ENCODE measurements at places on chromosomes 4 and X. TPM values are rescaled to one million over a fixed set of nuclear protein-coding genes. Genes with fewer than 3 reads are reported as not detected.

GRCh38 chrX:134880866-134881265 lies 109.9 kb upstream of the SMIM10 start:
- no peak for DNase-seq

GRCh38 chr4:20028645-20029044 lies 223.1 kb upstream of the SLIT2 start:
- DNase-seq: no peak

DUSP21 gene
- not detected for total RNA-seq

HS6ST2 gene
- 0.24 TPM for total RNA-seq

WWC2 gene
- total RNA-seq: 38.3 TPM

GRCh38 chrX:66012094-66012534 lies 27.8 kb downstream of the VSIG4 start:
- peak; percentile 78 for DNase-seq

DNA sequence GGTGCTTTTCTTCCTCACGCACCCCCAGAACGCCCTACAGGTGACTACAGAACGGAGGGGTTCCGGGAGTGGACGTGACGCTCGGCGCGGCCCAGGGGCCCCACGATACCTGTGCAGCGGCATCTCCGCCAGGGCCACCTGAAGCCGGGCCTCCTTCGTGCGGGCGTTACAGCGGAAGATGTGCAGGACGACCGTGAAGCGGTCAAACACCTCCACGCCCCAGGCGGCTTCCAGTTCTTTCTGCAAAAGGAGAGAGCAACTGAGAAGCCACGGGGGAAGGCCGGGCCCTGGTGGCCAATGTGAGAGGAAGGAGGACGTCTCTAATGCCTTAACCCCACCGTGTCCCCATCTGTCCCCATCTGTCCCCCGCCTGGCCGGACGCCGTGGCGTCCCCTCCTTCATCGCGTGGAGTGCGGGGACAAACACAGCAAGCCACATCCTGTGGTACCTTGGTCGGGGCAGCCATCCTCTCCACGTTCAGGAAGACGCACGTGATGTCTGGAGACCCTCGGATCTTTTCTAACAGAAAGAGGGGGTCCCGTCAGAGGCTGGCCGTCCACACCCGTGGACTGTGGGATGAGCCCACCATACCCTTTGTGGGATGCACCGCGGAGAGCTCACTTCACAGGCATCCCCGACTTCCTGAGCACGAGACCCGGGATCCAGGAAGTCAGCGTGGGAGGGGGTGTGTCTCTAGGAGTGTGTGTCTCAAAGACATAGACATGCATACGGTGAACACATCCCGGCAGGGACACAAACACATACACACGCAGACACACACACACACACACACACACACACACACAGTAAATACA lies 3.6 kb downstream of the GTPBP6 start:
- DNase-seq: no peak

ART3 gene
- 57.0 TPM for total RNA-seq

GAGE13 gene
- total RNA-seq: not detected

GRPR gene
- 0.32 TPM for total RNA-seq

DNA sequence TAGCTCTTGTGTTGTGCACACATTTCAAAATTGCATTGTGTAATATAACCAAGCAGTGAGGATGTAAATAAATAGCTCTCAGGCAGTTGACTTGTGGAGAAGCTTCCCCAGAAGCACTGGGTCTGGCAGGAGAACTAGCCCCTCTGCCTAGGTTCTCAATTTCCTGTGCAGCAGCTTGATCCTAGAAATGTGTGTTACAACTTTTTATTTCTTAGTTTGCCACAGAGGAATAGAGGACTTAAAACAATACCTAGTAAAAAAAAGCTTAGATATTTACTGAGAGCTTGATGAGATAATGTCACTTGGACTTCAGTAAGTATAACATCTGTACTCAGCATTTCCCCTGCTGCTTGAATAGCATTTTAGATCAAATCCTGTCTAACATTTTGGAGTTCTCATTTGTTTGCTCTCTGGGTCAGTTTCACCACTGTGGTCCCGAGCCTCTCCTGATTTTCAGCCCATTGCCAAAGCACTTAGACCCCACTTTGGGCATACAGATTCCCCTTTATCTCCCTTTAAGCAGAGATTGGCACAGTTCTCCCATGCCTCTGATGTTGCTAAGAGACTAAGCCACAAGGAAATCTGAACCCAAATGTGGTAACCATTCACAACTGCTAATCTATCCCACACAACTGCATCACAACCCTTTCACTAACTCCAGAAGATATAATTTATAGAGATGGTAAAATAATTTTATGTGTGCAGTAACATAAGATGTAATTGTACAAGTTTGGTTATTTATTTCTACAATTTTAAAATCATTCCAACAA lies 98.2 kb upstream of the NRK start:
- DNase-seq: no peak

BEX4 gene
- 34.3 TPM for total RNA-seq

DNA sequence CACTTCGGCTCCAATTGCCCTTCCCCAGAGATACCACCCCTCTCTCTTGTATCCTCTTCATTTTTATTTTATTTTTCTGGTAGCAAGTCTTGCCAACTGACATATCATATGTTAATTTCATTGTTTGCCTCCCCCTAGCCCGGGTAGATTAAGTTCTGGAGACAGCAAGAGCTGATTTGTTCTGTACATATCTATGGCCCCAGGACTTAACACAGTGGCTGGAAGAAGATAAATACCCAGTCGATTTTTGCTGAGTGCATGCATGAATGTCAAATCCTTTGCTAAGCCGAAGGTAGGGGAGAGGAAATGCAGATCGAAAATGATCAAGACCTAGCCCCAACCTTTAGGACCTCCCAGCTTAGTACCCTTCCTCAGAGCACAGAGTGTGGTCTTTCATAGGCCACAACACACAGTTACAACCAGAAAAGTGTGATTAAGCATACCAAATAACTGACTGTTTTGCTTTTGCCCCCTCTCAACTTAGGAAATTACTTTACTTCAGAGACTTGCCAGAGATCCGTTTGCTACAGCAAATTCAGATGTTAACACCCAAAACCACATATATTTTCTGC lies 58.7 kb upstream of the KLF3 start:
- DNase-seq: no peak

MAGEB6B gene
- total RNA-seq: not detected

DNA sequence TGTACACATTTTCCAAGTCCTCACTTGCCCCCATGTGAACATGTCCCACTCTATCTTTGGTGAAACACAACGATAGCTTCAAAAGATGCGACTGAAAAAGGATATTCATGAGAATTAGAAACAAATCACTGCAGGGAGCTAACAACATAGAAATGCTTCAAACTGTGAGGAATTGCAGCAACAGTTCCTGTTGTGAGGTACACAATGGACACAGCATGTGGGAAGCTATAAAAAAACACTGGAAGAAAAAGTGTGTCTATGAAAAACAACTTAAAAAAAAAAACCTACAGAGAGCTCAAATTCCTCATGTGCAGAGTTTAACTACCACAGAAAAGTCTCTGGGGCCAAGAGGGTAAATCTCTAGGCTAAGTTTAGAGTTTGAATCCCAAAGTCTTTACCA lies 51.6 kb upstream of the BLTP1 start:
- DNase-seq: no peak

GRCh38 chr4:185383451-185383850 lies 12.3 kb downstream of the LRP2BP start:
- no peak for DNase-seq

UCHL1 gene
- 76.8 TPM for total RNA-seq

DNA sequence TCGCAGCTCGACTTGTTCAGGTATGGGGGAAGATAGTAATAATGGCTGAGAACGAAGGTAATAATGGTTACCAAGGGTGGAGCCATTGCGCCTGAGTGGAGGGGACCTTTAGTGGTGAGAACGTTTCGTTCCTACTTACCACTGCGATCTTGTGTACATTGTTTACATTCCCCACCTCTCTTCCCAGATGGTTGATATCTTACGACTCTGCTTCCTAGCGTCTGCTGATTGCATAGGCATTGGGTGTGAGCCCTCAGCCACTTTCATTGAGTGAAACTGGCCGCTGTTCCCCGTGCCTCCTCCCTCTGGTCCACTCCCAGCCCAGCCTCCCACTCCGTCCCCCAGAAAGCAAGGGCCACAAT lies 850 bp downstream of the IGBP1 start:
- no peak for DNase-seq

CYLC1 gene
- total RNA-seq: not detected

GRCh38 chr4:143225167-143225566 lies 40.5 kb downstream of the USP38 start:
- no peak for DNase-seq

- no peak for DNase-seq
Observed at GRCh38 chrX:119156241-119156640, 28.6 kb upstream of the KIAA1210 start.

BRCC3 gene
- total RNA-seq: 15.6 TPM

ODAPH gene
- total RNA-seq: not detected

- no peak for DNase-seq
Observed at GRCh38 chr4:89258506-89258905, 49.1 kb downstream of the GPRIN3 start.

- no peak for DNase-seq
Observed at GRCh38 chrX:31353095-31353494, 281.3 kb upstream of the FTHL17 start.

DNA sequence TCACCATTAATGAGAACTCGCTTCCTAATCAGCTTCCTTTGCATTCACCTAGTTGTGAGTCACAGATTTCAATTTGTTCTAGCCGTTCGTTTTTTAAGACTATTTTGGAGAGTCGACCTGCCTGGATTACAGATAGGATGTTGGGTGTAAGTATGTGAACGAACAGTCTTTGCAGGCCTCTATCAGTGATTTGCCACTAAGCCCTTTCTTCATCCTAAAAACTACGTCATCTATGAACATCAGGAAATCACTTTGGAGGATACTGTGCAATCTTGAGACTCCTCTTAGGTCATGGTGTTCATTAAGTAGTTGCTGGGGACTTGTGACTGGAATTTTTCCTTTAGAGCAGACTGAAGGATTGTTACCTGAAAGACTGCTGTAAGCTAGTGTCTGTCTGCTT lies 1.1 kb downstream of the POLA1 start:
- DNase-seq: no peak

DNA sequence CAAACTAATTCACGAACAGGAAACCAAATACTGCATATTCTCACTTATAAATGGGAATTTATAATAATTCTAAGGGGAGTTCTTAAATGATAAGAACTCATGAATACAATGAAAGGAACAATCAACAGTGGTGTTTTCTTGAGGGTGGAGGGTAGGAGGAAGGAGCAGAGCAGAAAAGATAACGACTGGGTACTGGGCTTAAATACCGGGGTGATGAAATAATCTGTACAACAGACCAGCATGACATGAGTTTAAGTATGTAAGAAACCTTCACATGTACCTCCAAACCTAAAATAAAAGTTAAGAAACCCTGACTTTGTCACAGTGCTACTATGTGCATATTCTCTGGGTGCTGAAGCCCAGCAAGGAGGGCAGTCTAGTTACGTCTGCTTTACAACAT lies 6.6 kb downstream of the FREM3 start:
- no peak for DNase-seq

HS3ST1 gene
- 1.2 TPM for total RNA-seq
